ENCODE measurements at places on chromosomes 5 and 9. TPM values are rescaled to one million over a fixed set of nuclear protein-coding genes. Genes with fewer than 3 reads are reported as not detected.

DNA sequence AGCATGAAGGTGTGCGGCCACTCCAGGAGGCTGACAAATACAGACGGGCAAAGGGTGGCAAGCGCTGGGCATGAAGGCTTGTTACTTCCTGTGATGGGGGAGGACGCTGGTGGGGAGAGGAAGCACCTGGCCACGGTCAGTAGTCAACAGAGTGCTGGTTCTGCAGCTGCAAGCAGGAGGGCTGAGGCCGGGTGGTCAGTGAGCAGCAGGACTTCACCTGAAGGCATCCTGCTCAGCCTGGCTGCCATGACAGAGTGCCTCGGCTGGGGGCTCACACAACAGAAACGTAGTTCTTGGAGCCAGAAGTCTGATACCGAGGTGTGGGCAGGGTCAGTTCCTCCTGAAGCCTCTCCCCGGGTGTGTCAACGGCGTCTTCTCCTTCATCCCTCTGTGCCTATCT, 118.6 kb upstream of the IRX4 start:
- no peak overlapping the region for H3K4me3 ChIP-seq
- H3K36me3 ChIP-seq = no peaks in the 10 kb centered on the region
- no peak overlapping the region for H3K27ac ChIP-seq

ZNF169 gene
- 12.6 TPM for total RNA-seq

FBP2 gene
- total RNA-seq = not detected

DNA sequence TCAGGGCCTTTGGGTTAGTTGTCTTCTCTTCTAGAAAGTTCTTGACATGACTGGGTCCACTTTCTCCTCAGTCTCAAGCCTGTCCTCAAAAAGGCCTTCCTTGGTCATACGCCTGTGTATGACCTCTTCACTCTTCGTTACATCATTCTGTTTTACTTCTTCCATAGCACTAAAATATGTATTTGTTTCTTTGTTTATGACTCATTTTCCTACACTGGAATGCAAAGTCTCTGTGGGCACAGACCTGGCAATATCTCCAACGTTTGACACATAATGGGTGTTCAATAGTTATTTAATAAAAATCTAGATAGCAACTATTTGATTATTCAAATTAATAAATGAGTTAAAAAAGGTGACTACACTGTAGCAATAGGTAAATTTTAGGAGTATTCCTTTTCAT, 85.1 kb downstream of the YIPF5 start:
- no peak overlapping the region for H3K4me3 ChIP-seq
- no peak overlapping the region for H3K27ac ChIP-seq
- H3K27me3 ChIP-seq = no peaks in the 10 kb centered on the region

GRCh38 chr5:23613566-23613965, 106.2 kb downstream of the PRDM9 start:
- H3K27me3 ChIP-seq = no peaks in the 10 kb centered on the region
- H3K4me3 ChIP-seq = no peak overlapping the region
- H3K27ac ChIP-seq = no peak overlapping the region
- no peak for DNase-seq
- H3K36me3 ChIP-seq = no peaks in the 10 kb centered on the region

DNA sequence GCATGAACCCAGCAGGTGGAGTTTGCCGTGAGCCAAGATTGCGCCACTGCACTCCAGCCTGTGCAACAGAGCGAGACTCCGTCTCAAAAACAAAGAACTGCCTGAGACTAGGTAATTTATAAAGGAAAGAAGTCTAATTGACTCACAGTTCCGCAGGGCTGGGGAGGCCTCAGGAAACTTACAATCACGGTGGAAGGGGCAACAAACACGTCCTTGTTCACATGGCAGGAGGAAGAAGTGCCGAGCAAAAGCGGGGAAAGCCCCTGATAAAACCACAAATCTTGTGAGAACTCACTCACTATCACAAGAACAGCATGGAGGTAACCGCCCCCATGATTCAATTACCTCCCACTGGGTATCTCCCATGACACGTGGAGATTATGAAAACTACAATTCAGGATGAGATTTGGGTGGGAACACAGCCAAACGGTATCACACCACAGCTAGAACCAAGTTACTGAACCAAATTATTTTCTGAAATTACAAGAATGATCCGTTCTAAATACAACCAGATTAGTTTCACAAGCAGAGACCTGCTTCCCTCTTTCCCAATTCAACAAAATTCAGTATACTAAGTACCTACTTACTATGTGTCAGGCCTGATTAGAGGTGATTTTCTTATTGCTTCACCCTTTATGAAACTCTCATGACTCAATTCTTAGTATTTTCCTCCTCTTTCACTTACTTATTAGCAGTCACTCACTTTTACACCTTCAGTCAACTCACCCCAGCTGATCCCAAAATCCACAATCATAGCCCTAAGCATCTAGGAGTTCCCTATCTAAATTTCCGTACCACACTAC, 8.4 kb downstream of the UBTD2 start:
- H3K27ac ChIP-seq = peak overlapping the region; percentile 17
- no peaks in the 10 kb centered on the region for H3K27me3 ChIP-seq
- DNase-seq = no peak
- no peaks in the 10 kb centered on the region for H3K4me1 ChIP-seq
- H3K36me3 ChIP-seq = no peaks in the 10 kb centered on the region

- no peaks in the 10 kb centered on the region for H3K4me1 ChIP-seq
- DNase-seq = no peak
- no peak overlapping the region for H3K4me3 ChIP-seq
- no peaks in the 10 kb centered on the region for H3K36me3 ChIP-seq
- no peak overlapping the region for H3K27ac ChIP-seq
Measured at GRCh38 chr9:72856972-72857623, 95.8 kb downstream of the ALDH1A1 start.

GRCh38 chr5:36530215-36530614, 76.2 kb upstream of the SLC1A3 start:
- no peak overlapping the region for H3K4me3 ChIP-seq
- H3K27ac ChIP-seq = no peak overlapping the region
- no peaks in the 10 kb centered on the region for H3K27me3 ChIP-seq

DNA sequence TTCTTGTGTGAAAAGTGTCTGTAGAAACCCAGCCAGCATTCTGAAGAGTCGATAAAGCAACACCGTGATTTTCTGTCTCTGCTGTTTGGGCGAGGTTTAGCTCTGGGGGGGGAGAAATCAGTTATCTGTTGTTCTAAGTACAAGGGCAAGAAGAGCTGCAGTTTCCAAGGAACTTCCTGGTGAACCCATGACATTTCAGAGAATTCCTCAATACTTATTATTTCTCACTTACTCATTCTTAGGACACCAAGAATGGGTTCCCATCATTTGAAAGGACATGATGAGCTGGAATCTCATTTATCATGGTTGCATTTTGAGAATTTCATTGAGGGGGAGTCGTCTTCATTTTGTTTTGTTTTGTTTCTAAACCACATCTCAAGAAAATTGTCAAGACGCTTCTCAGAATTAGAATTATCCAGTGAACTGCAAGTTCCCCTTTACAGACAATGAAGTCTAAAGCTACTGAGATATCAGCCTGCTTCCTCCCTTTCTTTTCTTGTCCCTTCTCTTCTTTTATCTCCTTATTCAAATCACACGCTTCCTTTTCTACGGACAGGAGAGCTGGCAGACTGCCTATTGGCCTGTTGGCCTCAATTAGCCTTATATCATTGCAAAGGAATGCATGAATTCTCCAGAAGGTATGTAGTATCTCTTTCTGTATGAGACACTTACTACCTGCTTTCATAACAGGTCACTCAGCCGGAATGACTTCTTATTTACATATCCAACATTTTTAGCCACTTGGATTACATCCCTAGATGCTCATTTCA, 53.7 kb downstream of the ZNF462 start:
- peak; percentile 77 for DNase-seq
- no peaks in the 10 kb centered on the region for H3K36me3 ChIP-seq
- H3K4me3 ChIP-seq = no peak overlapping the region
- no peaks in the 10 kb centered on the region for H3K27me3 ChIP-seq

HAVCR2 gene
- total RNA-seq = 13.3 TPM

- H3K36me3 ChIP-seq = no peaks in the 10 kb centered on the region
- H3K27ac ChIP-seq = no peak overlapping the region
- no peak for DNase-seq
- no peak overlapping the region for H3K4me3 ChIP-seq
- H3K4me1 ChIP-seq = no peaks in the 10 kb centered on the region
Measured at GRCh38 chr9:109315480-109316206, 5.2 kb downstream of the EPB41L4B start.

PRDM9 gene
- not detected for total RNA-seq

CEP72 gene
- total RNA-seq = 1.9 TPM

IFNA13 gene
- total RNA-seq = not detected

DNA sequence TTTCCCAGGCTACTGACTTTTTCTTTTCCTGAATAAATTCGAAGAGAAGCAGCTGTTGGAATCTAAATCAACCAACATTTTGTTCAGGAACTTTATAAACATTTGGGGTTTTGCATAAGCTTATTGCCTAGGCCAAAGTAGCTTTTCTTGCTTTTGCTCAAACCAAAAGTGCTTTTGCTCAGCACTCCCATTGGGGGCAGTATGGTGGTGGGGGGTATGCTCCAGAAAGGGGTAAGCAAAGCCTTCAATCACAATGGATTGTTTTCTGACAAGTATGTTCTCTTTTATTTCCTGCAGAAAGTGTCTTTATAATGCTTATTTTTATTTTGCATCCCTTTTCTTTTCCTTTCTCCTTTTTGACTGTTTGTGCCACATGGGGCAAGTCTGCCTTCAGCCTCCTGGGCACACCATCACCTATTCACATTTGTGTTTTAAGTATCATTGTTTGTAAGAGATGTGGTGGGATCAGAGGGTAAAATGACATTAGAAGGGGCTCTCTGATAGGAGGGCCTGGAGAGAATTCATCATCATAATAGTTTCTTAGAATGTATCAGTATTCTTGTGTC, 86.0 kb downstream of the PRDM6 start:
- no peaks in the 10 kb centered on the region for H3K36me3 ChIP-seq
- no peak for DNase-seq
- H3K4me1 ChIP-seq = no peaks in the 10 kb centered on the region
- no peaks in the 10 kb centered on the region for H3K27me3 ChIP-seq
- no peak overlapping the region for H3K27ac ChIP-seq

DNA sequence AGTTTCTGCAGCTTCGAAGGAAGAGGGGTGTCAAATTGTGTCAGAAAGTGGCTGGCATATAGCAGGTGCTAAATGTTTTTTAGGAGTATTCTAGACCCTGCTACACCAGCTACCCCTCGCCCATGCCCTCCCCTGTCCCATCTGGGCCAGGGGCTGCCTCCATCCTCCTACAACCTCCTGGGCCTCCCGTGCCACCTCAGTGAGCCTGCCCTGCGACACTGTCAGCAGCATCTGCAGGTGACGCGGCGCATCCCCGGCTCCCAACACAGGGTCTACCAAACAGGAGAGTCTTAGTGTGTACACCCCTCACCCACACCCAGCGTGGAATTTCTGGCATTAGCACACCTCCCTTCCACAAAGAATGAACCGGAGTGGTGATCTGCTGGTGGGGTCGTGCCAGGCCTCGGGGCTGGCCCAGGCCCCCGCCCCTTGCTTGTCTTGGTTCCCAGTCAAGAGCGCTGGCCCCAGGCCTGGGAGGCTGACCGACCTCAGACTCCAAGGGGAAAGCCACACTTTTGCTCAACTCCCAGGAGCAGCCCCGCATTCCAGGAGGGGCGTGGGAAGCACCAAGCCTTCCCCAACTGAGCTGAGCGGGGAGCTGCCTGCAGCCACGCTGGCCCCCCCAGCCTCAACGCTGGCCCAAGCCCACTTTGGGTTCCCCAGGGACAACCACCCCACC, 55.2 kb downstream of the NEURL1B start:
- H3K4me3 ChIP-seq = peak overlapping the region; percentile 91
- H3K4me1 ChIP-seq = no peaks in the 10 kb centered on the region
- H3K27me3 ChIP-seq = no peaks in the 10 kb centered on the region
- no peak for DNase-seq
- no peaks in the 10 kb centered on the region for H3K36me3 ChIP-seq

MOB3B gene
- 12.8 TPM for total RNA-seq

GRCh38 chr9:133916159-133916541, 76.0 kb downstream of the VAV2 start:
- no peaks in the 10 kb centered on the region for H3K36me3 ChIP-seq
- peak overlapping the region; percentile 30 for H3K27ac ChIP-seq
- H3K4me3 ChIP-seq = no peak overlapping the region
- no peaks in the 10 kb centered on the region for H3K4me1 ChIP-seq
- peak; percentile 57 for DNase-seq

GRCh38 chr5:123478546-123478945, 33.4 kb upstream of the CSNK1G3 start:
- H3K36me3 ChIP-seq = no peaks in the 10 kb centered on the region
- H3K27me3 ChIP-seq = no peaks in the 10 kb centered on the region
- H3K4me1 ChIP-seq = no peaks in the 10 kb centered on the region
- DNase-seq = no peak
- no peak overlapping the region for H3K27ac ChIP-seq

CNTFR gene
- total RNA-seq = 103 TPM

INSL6 gene
- not detected for total RNA-seq

All from breast epithelium (tissue), 4 donors.